WTC11 (cell line): ENCODE measurements at places on chromosomes 16 and 17.

DNA sequence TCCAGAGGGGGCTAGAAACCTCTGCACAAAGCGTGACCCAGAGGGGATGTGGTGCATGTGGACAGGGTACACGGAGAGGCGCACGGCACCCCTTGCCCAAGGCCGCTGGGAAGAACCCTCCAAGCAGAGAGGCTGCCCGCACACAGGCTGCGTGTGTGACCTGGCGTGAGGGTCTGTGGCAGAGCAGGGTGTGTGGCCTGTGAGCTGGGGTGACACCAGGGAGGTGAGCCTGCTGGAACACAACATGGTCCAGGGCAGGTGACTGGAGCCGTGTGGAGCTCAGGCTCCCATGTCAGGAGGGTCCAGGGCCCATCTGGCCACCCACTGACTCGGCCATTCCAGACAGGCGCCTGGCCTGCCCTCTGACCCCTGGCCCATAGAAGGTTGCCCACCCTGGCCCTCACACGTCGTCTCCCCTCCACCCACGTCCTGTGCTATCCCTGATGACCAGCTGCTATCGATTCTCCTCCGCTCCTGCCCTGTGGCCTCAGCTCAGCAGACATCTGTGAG, 14.8 kb upstream of the TMEM204 start:
- DNase-seq = no peak

- DNase-seq = no peak
Measured at GRCh38 chr16:24972608-24973220, 42.5 kb downstream of the ARHGAP17 start.

DNA sequence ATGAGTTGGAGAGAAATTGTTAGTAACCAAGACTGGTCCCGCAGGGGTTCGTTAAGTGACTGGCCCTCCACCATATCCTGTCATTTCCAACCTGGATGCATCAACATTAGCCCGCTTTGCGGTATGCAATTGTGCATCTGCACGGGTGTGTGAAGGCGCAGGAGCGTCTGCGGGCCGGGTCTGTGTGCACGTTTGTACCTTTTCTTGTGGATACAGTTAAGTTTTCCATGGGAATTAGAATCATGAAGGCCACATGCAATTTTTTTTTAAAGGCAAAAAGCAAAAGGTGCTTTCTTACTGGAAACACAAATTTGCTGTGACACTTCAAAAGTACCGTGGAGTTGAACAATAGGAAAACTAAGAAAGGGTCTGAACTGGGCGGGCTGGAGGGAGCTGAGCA, 355.4 kb upstream of the ZFHX3 start:
- DNase-seq = no peak

GRCh38 chr16:69346683-69347082, 4.9 kb downstream of the TMED6 start:
- no peak for DNase-seq

DNA sequence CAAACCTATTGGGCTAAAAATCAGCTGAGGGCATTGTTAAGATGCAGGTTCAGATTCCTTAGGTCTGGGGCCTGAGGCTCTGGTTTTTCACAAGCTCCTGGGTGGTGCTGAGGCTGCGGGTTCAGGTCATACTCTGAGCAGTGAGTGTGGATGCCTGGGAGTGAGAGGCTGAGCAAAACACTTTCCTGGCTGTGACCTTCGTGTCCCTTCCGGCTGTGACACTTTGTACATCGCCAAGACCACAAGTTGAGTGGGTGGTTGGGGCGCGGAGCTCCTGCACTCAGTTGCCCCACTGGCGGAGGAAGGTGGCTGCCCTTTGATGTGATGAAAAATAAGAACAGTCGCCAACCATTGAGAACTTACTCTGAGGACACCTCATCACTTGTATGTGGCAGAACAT, 24.8 kb downstream of the CCR7 start:
- no peak for DNase-seq

- peak; percentile 84 for DNase-seq
Measured at GRCh38 chr17:17809531-17810083, 27.2 kb downstream of the SREBF1 start.

DNA sequence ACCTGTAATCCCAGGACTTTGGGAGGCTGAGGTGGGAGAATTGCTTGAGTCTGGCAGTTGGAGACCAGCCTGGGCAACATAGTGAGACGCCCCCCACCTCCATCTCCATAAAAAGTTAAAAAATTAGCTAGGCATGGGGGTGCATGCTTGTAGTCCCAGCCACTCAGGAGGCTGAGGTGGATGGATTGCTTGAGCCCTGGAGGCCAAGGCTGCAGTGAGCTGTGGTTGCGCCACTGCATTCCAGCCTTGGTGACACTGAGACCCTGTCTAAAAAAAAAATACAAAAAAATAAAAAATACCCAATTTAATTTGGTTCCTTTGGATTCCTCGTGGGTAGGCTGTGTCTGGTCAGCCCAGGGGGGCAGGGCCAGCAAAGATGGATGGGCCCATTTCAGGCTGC, 26.1 kb upstream of the TAC4 start:
- no peak for DNase-seq

DNA sequence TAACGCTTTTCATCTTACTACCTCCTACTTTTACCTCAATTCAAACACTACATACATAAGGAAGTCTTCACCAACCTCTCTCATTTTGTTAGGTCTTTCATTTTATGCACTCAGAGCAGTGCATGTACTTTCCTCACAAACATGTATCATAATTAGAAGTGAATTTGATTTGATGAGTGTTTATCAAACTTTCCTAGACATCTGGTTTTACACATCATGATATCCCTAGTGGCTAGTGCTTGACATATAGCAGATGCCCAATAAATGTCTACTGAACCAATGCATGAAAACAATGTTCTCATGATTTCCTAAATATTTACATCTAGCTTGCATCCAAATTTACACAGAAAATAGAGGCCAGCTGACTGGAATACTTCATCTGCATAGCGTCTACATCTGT, 323.4 kb upstream of the KIF2B start:
- no peak for DNase-seq

GRCh38 chr17:35448899-35449227, 297 bp upstream of the SLFN13 start:
- no peak for DNase-seq

GRCh38 chr17:35795007-35795870, at the start of gene MMP28:
TSS of gene MMP28 (minus strand) at chr17:35795641. CDS start at chr17:35795377, 264 bp downstream.
- peak; percentile 61 for DNase-seq

- DNase-seq = peak; percentile 64
Measured at GRCh38 chr16:85329059-85329812, 217.0 kb upstream of the CIBAR2 start.

DNA sequence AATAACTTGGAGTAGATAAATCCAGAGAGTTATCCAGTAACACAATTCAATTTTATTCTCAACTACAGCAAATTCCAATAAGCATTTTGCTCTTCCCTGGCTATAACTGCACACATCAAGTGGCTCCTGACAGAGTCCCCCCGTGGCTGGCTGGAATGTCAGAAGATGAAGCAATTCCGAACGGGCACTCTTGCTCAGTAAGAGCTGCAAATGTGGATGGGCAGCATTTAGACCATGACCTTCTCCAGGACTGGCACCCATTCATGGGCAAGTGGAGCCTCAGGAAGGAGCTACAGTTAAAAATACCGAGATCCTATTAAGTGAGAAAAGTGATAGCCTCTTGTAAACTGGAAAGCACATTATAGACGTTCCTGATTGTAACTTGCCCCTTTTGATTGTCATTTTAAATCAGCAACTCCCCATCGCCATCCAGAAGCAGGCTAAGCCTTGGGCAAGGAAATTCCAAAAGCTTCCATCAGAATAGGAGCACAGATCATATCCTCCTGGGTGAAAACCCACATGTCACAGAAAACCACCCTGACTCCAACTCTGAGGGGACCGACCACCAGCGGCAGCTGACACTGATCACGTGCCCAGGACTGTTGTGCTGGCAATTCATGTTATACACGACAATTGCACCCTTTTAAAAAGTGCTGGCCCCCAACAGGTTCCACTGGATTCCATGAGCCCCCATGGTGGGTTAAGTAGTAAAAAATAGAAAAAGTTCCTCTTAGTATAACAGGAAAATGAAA, 7.1 kb downstream of the UBE2O start:
- no peak for DNase-seq
